ENCODE measurements at places on chromosomes 16 and 17. TPM values are rescaled to one million over a fixed set of nuclear protein-coding genes. Genes with fewer than 3 reads are reported as not detected.
A peak's percentile ranks its signal among the peaks of the same experiment; 100 is the strongest.

The TMEM92 gene
- 6.9 TPM for total RNA-seq

The KRT36 gene
- total RNA-seq: not detected

The KRTAP2-3 gene
- total RNA-seq: not detected

The PRR35 gene
- not detected for total RNA-seq

- no peak for DNase-seq
- H3K4me3 ChIP-seq: no peak overlapping the region
- peaks cover 1% of the 10 kb centered on the region for H3K27me3 ChIP-seq
- no peaks in the 10 kb centered on the region for H3K36me3 ChIP-seq
Observed at GRCh38 chr17:79465011-79465680, 145.7 kb downstream of the RBFOX3 start.

DNA sequence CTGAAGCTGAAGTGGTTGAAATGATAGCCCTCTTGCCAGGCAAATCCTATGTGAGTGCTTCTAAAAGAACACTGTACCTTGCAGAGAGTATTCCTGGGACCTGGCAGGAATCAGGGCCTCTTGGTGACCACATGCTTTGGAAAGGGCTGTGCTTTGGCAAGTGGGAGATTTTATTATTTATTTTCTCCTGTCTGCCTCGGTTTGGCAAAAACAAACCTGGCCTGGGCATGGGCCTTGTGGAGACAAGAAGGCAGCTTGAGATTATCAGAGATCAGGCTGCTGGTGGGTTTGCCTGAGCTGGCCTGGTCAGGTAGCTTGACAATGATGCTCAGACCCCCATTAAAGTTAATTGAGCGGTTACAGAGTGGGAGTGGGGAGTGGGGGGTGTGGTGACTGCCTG lies 24.6 kb downstream of the ABCC1 start:
- no peaks in the 10 kb centered on the region for H3K36me3 ChIP-seq
- H3K27me3 ChIP-seq: no peaks in the 10 kb centered on the region
- no peak overlapping the region for H3K27ac ChIP-seq
- peaks cover 3% of the 10 kb centered on the region for H3K4me1 ChIP-seq
- H3K4me3 ChIP-seq: no peak overlapping the region
- no peak for DNase-seq

- H3K4me1 ChIP-seq: peaks cover 24% of the 10 kb centered on the region
- H3K4me3 ChIP-seq: no peak overlapping the region
- no peaks in the 10 kb centered on the region for H3K27me3 ChIP-seq
- H3K36me3 ChIP-seq: no peaks in the 10 kb centered on the region
- no peak for DNase-seq
Observed at GRCh38 chr17:45287526-45288500, 25.9 kb upstream of the SPATA32 start.

DNA sequence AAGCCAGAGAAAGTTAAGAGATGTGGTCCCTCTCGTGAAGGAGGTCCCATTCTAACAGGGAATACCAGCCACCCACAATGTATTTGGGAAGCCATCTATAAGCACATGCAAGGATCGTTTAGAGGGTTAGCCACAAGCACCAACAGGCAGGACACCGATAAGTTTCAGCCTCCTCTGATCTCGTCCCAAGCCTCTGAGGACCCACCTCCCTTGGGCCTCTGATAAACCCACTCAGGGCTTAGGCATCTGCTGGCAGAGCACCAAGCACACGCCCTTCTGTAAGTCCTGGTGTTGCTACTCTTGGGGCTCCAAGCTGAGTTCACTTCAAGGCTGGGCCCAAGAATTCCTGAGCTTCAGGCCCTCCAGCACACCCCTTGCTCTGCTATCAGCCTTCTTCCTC lies 5.4 kb upstream of the PNPO start:
- H3K4me1 ChIP-seq: no peaks in the 10 kb centered on the region
- no peak for DNase-seq
- H3K27ac ChIP-seq: no peak overlapping the region
- no peak overlapping the region for H3K4me3 ChIP-seq
- H3K27me3 ChIP-seq: no peaks in the 10 kb centered on the region
- H3K36me3 ChIP-seq: no peaks in the 10 kb centered on the region

GRCh38 chr16:88599825-88600538 lies 29.8 kb downstream of the ZC3H18 start:
- DNase-seq: no peak
- no peaks in the 10 kb centered on the region for H3K36me3 ChIP-seq
- H3K27ac ChIP-seq: no peak overlapping the region
- no peaks in the 10 kb centered on the region for H3K27me3 ChIP-seq

DNA sequence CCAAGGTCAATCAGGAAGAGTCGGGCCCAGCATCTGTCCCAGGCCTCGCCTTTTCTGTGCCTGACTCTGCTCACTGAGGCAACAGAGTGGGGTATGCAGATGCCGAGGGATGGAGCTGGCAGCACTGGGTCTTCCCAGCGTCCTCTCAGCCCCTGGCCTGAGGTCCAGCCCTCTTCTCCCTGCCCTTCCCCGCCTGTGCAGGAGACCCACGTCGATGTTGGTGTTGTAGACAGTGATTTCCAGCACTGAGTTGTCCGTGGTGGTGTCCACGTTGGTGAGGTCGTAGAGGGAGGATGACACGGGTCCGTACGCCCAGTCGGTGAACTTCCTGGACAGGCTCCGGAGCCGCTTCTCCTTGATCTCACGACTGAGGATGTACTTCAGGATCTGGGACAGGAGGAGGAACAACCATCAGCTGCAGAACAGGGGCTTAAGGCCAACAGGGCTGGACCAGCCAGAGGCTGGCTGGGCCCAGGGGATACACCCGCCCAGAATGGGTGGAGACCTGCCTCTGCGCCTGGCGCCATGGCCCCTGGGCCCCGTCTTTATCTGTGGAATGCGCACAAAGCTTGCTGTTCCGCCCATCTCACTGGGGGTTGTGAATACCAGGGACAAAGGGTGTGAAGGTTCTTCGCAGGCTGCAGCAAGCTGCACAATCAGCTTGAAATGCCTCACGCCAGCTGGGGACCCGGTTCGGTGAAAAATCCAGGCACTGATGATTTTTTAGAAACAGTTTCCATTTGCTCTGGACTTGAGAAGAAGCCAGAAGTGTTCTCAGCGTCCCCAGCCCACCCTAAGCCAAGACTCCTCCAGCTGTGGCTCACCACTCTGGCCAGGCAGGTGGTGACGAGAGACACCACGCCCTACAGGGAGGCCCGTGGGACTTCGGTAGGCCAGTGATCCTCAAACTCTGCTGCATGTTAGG lies 27.5 kb downstream of the TRPV3 start:
- H3K27me3 ChIP-seq: no peaks in the 10 kb centered on the region
- no peak overlapping the region for H3K4me3 ChIP-seq
- H3K27ac ChIP-seq: peak overlapping the region; percentile 85
- peak; percentile 81 for DNase-seq

DNA sequence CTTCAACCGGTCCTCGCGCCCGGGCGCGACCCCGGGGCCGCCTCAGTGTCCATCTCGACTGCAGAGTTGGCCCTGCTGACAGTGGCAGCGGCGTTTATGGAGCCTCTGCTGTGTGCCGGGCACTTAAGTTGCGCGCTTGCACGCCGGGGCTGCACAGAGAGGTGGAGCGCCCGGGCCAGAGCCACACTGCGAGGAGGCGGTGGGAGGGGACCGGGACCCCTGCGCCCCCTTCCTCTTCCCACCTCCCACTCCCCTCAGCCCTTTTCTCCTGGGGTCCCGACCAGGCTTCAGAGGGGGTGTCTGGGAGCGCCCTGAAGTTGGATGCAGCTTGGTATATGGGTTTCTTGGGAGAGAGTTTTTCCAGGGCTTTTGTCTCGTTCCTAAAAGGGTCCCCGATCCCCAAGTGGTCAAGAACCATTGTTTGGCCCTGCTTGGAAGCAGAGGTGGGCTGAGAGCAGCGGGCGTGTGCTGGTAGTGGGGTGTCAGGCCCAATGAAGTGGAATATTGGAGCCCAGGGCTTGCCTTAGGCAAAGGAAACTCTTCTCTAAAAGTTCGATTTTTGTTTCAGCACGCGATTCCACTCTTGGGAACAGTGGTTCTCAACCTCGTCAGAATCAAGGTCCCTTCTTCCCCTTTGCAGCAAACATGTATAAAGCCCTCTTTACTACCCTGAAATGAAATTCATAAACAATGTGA lies 605 bp downstream of the MRTFB start:
- peak overlapping the region; percentile 96 for H3K27ac ChIP-seq
- H3K27me3 ChIP-seq: no peaks in the 10 kb centered on the region
- peak overlapping the region; percentile 93 for H3K4me3 ChIP-seq
- no peak for DNase-seq
- H3K36me3 ChIP-seq: no peaks in the 10 kb centered on the region

- no peaks in the 10 kb centered on the region for H3K4me1 ChIP-seq
- no peak overlapping the region for H3K27ac ChIP-seq
- H3K36me3 ChIP-seq: no peaks in the 10 kb centered on the region
- H3K27me3 ChIP-seq: no peaks in the 10 kb centered on the region
- no peak overlapping the region for H3K4me3 ChIP-seq
- no peak for DNase-seq
Observed at GRCh38 chr17:19590912-19591551, 57.4 kb downstream of the SLC47A1 start.
